Activated CD8-positive, alpha-beta memory T cell treated with anti-CD3 and anti-CD28 coated beads, Interleukin-2, amount 10 ng/mL, durations not matched to agents 7 days and 5 days (primary cell): ENCODE measurements at places on chromosomes 7 and 10. TPM values are rescaled to one million over a fixed set of nuclear protein-coding genes. Genes with fewer than 3 reads are reported as not detected.

GRCh38 chr7:33579673-33579960, 325.7 kb upstream of the BMPER start:
- no peak for DNase-seq

- no peak for DNase-seq
Measured at GRCh38 chr10:79943871-79944270, 5.0 kb downstream of the SFTPD start.

- DNase-seq, result no peak
Measured at GRCh38 chr7:80623503-80624252, 14.8 kb upstream of the CD36 start.

- no peak for DNase-seq
Measured at GRCh38 chr7:134684165-134684564, 37.5 kb downstream of the BPGM start.

DNA sequence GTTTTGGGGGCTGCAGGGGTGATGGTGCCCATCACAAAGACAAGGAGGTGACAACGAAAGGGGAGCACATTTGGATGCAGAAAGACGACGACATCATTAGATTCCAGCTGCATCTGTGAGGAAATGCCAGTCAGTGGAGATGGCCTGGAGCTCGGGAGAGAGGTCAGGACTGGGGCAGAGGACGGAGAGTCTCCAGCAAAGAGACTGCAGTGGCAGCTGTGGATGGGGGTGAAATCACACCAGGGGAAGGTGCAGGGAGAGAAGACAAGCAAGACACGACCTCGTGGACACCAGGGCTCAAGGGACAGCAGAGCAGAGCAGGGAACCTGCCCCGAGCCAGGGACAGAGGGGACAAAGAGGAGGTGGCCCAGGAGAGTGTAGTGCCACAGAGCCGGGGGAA, 203.4 kb downstream of the PRPF18 start:
- no peak for DNase-seq

- no peak for DNase-seq
Measured at GRCh38 chr10:26220901-26221300, 4.3 kb downstream of the GAD2 start.

GRCh38 chr7:66952343-66953043, 31.5 kb downstream of the TMEM248 start:
- no peak for DNase-seq

GRCh38 chr7:148623586-148624282, 33.2 kb downstream of the C7orf33 start:
- DNase-seq, result no peak

GRCh38 chr7:101241443-101242349, 3.2 kb downstream of the FIS1 start:
- DNase-seq, result no peak

GRCh38 chr10:100345570-100346330, 1.3 kb upstream of the SCD start:
- no peak for DNase-seq

DNA sequence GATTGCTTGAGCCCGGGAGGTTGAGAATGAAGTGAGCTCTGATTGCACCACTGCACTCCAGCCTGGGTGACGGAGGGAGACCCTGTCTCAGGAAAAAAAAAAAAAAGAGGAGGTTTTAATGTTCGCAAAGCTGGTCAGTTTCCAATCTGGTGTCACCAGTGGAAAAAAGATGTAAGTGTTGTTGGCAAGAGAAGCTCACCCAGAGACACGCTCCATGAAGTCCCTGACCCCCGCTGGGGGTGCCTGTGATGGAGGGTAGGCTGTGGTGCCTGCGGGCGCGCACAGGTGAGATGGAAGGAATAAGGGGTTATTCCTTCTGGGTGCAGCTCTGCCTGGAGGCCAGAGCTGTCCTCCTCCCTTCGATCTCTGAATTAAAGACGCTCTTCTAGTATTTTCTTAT, 122.7 kb downstream of the CUX1 start:
- DNase-seq, result no peak

GRCh38 chr10:70656489-70656888, 15.8 kb upstream of the ADAMTS14 start:
- DNase-seq, result peak; percentile 66

The BMPER gene
- total RNA-seq, result not detected

The POU6F2 gene
- total RNA-seq, result not detected
